AG08395 (cell line): ENCODE measurements at places on chromosomes 5 and 9.

- no peak for DNase-seq
These were observed 41.7 kb upstream of the BNC2 start for GRCh38 chr9:16912197-16912596.

GRCh38 chr5:58933891-58934628 lies 351.2 kb downstream of the RAB3C start:
- DNase-seq, result no peak

DNA sequence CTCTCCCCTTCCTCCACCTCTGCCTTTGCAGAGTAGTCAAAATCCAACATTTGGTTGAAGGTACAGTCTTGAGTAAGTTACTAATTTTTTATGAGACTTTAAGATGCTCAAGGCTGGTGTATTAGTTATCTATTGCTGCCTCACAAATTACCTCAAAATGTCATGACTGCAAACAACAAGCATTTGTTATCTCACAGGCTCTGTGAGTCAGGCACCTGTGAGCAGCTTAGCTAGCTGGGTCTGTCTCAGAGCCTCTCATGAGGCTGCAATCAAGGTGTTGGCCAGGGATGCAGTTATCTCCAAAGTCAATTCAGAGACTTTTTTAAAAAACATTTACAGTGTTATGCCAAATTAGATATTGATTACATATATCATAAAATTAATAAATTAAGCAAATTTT lies 371.3 kb upstream of the RGMB start:
- no peak for DNase-seq

DNA sequence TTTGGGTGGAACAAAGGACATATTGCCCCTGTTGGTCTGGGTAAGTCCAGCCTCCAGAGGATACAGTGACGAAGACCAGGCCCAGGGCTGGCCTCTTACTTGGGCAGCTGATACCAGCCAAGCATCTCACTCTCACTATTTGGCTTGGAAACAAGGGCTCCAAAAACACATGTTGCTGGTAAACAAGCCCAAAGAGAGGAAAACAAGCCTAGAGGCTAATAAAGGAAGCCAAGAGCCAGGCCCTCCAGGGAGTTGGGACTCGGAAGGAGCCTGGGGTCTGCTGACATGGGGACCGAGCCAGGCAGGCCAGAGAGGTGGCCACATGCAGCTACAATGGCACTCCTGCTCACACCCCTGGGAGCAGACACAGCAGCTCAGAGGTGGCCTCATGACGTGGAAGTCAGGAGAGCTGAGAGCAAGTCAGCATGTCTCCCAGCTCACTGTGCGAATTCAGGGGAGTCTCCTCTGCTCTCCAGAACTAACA lies 5.7 kb downstream of the SPARC start:
- no peak for DNase-seq

DNA sequence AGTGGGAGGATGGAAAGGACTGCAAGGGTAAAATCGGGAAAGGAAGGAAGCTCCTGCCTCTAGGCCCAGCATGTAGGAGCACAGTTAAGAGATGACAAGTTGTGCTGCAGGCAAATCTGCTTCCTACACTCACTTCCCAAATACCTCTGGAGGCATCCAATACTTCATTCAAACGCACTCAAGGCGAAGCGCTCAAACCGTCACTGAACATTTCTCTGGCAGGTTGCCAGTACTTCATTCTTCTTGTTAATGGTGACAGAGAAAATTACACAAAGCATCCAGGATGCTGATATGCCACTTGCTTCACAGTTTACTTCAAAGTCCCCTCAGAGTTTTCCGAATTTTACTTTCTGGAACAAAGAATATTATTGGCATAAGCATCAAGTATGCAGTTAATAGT lies 59.8 kb downstream of the NREP start:
- DNase-seq, result no peak

GRCh38 chr5:80251636-80252035 lies 4.2 kb downstream of the SERINC5 start:
- peak; percentile 44 for DNase-seq

DNA sequence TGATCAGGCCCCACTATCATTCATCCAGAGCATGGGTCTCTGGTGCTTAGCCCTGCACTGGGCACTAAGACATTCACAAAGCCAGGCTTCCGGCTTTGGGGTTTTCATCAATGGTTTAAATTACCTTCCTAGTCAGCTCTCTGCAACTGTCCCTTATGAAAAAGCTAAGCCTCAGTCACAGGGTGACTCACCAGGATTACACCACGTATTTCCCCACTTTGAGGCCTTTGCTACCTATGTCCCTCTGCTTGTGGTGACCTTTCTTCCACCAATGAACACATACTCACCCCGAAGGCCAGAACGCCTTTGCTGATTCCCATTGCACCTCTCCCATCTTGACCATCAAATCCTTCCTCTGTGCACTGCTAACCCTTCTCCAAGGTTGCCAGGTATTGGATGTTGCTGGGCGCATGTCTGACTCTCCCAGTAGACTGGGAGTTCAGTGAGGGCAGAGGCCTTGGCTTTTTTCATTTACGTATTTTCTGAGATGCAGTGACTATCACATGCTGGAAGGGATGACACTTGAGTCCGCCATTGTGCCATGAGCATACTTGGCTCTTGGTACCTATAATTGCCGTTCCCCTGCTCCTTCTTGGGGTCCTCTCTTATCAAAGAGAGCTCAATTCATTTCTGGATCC lies 58.7 kb upstream of the TNFSF8 start:
- peak; percentile 27 for DNase-seq

GRCh38 chr5:2695200-2695891 lies 56.1 kb downstream of the IRX2 start:
- DNase-seq, result no peak

DNA sequence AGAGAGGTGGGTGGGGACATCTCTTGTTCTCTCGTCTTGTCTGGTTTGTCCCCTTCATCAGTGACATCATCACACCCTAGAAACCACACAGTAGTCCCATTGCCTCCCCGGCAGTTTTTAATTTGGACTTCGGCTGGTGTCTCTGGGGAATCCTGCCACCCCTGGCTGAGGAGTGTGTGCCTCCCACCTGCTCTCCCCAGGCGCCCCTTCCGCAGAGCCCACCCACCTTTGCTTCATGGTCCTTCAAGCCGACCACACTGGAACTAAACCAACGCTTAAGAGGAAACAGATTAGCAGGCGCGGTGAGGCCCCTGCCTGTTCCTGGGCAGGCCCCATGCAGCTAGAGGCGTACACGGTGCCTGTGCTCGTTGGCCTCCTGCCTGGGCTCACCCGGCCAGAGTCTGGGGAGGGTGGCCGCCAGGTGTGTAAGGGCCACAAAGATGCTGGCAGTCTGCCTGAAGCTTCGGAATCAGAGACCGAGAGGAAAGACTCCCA lies 107.6 kb upstream of the SPRY4 start:
- no peak for DNase-seq

DNA sequence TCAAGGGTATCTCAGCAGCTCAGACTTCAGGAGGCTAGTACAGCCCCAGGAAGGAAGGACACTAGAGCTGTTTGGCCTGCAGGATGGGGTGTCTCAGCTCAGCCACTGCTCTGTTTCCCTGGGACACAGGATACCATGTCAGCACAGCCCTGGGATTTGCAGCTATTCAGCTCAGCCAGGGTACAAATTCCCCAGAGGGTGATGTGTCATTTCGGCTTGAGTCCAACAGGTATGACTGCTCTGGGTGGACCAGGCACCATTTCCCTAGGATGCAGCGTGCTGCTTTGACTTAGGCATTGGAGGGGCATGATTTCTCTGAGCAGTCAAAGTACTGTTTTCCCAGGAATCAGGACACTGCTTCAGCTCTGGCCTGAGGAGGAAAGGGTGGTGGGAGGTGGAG lies 130.1 kb downstream of the ARSB start:
- DNase-seq, result no peak

DNA sequence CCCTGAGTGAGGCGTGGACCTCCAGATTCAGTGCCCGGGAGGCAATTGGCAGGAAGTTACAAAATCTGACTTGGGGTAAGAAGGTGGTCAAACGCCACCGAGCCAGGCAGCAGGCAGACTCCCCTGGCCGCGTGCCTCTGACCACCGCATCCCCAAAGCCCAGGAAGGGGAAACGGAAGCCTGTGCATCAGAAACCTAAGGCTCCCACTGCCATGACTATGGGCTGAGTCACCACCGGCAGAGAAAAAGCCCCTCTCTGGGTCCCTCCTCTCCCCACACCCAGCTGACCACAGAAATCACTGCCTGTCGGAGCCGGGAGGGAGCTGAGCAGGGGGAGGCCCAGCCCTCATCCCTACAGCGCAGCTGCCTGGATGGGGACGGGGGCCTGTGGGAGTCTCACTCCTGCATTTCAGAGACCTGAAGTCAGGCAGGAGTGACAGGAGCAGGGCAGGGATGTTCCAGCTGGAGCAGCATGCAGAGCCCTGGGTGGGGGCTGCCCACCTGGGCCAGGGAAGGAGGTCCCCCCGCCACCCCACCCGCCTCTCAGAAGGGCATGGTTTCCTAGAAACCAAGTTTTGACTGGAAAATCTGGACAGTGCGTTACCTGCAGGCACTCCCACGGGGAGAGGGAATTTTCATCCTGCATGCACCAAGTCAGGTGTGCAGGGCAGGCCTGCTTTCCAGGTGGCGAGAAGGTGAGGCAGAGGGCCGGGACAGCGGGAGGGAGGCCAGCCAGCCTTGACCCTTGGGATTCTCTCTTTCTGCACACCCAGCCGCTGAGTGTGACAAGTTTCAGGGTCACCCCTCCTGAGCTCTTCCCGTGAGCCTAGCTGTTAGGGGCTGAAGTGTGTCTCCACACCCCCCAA lies 68.2 kb downstream of the LRSAM1 start:
- DNase-seq, result peak; percentile 96

DNA sequence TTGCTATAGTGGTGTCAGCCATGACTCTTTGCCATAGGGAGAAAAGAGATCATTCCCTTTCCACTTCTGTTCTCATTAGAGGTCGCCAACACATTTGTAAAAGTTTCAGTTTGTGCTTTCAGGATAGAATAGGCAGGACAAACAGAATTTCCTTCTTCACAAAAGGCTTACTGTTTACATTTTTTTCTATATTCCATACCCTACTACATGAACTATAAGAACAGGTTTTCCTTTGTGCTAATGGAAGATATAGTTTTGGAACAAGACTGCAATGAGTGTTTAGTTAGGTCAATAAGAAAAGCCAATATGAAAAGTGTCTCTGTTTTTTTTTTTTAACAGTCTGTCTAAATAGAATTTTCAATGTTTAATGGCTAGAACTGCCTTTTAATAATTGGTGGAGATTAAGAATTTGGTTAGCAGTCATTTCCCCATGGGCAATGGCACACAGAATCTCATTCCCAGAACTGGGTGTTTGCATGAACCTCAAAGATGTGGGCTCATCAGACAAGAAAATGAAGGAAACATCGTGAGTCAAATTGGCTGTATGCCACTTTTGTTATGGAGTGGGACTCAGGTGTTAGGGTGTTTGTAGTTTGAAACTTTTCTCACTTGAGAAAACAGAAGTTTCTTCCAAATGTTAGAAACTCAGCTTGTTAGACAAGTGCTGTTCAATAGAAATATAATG lies 75.2 kb upstream of the PRLR start:
- DNase-seq, result no peak

DNA sequence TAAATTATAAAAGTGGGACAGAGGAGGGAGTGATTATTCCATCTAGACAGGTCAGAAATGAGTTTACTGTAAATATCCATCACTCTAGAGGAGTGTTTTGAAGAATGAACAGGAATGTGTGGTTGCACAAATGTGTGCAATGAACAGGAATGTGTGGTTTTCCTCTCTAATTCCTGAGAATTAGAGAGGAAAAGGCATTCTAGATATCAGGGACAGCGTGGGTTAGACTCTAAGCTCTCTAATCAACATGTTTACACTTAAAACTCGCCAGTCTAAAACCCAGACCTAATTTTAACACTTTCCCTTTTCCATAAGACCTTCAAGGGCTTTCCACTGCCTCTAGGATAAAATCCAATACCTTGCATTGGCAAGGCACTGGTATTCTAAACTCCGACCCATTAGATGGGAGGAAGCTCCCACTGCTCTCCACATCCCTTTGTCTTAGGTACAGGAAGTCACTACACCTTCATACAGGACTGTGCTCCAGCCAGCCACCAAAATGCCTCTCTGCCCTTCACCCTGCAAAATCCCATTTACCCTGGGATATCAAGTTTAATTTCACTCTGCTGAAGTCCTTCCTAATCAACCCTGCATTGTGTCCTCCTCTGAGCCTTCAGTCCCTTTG lies 67.9 kb downstream of the NFIB start:
- DNase-seq, result peak; percentile 56

GRCh38 chr9:95516734-95517558 lies at the start of gene PTCH1:
PTCH1 (minus strand) TSS chr9:95516971.
- DNase-seq, result peak; percentile 34

DNA sequence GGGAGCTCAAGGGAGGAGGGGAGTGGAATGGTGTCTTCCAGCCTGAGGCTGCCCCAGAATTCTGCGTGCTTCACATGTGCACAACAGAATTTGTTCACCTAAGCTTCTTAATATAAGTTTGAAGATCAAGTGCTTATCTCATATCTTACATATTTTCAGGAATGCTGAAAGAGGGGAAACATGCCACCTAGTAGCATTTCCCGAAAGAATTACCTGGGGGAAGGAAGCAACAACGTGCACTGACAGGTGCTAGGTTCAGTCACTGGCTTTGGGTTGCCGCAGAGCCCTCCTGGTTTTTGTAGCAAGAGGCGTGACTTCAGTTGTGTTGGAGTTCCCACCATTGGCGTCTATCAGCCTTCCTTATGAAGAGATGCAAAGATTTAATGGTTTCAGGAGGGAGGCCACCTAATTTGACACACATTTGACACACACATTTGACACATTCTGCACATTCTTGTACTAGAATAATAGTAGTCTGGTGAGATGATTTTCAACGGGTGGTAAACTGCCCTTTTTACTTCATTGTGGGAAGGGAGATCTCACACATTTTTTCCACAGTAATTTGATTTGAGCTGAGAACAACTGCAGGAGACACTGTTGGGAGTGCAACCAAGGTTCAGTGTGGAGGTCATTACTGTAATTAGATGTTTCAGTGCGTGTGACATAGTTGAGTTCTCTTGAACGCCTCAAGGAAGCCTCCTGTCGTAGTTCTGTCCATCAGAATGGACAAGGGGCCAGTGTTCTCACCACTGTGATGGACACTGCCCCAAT lies 481.3 kb downstream of the CCDC171 start:
- DNase-seq, result no peak

DNA sequence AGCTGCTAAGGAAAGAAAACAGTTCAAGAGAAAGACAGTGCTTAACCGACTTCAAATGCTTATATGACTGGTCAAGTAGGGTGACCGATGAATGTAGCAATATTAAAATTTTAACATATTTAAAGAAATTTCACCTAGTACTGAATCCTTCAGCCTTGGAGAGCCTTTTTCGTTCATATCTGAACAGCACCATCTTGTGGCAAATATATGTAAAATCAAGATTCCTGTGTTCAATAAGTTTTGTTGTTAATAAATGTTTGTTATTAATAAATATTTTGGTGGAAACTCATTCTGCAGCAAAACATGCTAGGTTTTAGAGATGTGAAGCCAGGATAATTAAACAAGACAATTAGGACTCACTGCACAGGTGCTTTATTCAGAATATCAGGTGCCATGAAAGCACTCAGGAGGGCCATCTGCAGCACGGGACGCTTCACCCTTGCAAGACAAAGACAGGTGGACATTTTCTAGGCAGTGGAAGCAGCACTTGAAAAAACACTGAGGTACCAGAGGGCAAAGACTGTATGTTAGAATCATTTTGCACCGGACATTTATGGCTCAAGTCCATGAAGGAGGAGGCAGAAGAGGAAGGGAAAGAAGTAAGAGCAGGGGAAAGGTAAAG lies 15.6 kb downstream of the TICAM2 start:
- peak; percentile 31 for DNase-seq
